ENCODE measurements at places on chromosomes 7 and 10.

- DNase-seq, result no peak
Measured at GRCh38 chr7:44309271-44310091, 15.9 kb downstream of the CAMK2B start.

DNA sequence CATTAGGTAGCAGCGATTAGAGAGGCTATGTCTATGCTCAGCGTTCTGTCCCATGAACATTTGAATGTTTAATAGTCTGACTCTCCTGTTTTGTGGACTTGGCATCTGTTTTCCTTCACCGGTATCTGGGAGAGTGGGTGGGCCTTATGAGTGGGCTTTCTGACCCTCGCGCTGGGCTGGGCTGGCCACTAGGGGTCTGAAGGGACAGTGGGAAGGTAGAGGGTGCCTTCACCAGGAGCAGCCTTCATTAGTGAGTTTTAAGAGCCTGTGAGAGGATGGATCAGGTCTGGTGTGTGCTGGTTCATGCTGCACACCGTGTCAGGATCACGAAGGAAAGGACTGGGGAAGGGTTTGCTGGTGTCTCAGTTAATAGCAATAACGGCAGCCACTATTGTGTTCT lies 33.4 kb downstream of the DCLRE1A start:
- DNase-seq, result no peak

GRCh38 chr10:101097881-101098280 lies 33.2 kb upstream of the TLX1 start:
- no peak for DNase-seq

DNA sequence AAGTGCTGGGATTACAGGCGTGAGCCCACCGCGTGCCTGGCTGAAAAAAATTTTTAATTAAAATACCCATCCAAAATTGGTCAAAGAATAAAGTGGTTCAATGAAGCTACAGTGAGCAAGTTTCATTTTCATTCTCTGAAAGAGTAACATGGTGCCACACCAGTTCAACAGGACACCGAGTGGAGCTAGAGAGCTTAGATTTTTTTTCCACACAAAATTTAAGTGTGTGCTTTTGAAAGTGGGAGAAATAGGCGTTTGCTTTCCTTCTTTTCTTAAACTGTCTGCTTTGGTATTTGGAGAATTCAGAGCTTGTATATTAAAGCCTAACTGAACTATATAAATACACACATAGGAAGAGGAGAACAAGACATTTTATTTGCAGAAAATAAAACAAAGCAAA lies 43.4 kb downstream of the BPGM start:
- peak; percentile 29 for DNase-seq

DNA sequence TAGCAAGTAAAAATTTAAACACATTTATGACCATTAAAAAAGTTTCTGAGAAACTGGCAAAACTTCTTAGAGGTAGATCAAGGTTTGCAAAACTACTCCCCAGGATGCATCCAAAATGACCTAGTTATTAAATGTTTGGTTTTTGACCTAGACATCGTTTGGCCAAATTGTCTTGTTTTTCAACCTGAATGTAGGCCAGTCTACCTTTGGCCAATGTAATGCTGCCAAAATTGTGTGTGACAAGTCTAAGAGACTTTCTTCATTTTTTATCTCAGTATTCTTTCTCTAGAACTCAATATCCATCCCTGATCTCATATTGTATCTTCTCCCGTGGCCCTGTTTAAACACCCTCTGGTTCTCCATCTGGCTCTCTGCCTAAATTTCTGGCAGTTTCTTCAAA lies 202.0 kb downstream of the CXCL12 start:
- DNase-seq, result no peak

GRCh38 chr7:121298831-121299239 lies 30.0 kb upstream of the WNT16 start:
- DNase-seq, result no peak

Data from NCI-H1694 (cell line).